Endodermal cell (in vitro differentiated cells): ENCODE measurements at places on chromosomes 11 and 22.

DNA sequence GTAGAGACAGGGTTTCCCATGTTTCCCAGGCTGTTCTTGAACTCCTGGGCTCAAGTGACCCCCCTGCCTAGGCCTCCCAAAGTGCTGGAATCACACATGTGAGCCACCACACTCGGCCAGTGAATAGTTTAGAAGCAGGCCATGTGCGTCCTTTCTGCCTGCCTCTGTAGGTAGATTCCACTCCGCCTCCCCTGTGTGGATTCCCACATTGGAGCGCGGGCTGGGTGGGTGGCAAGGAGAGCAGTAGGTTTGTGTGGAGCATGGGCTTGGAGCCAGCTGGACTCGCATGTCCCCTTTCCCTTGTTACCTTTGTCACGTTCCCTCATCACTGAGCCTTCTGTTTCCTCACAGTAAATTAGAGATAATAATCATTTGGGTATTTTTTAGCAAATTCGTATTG is 21.7 kb downstream of the PPFIA1 start:
- DNase-seq, result no peak

DNA sequence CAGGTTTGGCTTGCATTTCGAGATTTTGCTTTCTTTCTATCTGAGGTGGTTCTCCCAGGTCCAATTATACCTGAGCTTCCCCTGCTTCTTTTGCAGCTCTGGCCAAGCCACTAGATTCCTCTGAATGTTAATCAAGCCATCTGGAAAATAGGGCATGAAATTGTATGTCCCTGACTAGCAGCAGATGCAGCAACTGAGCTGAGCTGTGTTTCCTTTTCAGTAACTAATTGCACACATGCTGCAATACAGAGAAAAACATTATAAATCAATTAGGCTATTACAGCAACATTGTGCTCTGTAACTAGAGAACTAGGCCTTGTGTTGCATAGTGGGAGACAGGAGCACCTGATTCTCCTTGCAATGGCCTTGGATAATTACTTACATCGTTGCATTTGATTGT is 408.3 kb downstream of the ETS1 start:
- no peak for DNase-seq

DNA sequence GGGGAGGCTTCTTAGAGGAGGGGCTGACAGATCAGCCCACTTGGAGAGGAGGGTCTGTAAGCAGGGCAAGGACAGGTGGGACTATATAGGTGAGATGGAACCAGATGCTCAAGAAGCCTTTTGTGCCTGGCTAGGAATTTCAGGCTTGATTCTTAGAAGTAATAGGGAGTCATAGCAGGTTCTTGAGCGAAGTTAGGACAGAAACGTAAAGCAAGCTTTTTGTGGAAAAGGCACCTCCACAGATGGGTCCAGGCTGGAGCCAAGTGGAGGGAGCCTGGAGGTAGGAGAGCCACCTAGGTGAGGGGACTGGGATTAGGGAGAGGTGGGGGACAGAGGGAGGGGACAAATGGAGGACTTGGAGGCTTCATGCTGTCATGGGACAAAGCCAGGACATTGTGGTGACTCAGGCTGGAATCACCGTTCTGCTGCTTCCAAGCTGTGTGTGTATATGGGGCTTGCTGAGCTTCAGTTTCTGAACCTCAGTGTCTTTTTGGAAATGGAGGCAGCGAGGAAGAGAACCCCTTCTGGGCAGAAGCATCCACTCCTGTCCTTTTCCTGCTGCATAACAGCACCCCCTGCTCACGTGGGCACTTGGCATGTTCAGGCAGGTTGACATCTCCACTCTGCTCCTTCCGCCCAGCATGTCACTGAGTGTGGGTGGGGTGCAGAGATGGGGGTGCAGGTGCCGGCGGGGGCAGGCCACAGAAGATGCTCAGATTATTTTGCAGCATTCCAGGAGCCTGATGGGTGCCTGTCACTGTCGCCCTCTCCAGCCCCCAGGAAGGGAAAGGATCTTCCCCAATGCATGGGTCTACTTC is 58.0 kb downstream of the MCM5 start:
- peak; percentile 48 for DNase-seq

- no peak for DNase-seq
These were observed 9.3 kb downstream of the ATP5MGL start for GRCh38 chr22:42630901-42631602.

DNA sequence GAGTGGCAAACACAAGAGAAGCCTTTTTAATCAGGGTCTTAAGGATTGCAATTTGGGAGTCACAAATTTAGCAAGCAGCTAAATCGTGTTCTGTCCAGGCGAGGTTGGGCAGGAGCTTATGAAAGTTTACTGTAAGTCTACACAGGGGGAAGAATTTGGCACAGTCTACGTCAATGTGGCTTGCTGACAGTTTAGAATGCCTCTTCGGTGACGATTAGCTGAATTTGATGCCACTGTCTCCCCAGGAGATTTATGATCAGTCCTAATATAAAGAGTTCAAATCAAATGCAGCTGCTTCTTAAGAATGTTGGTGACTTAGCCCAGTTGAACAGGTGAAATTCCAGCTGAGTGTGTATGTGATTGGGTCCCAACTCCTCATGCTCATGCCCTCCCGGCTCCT is 114.1 kb upstream of the CLPB start:
- no peak for DNase-seq

GRCh38 chr11:84518631-84519183 is 1108.4 kb downstream of the DLG2 start:
- no peak for DNase-seq

DNA sequence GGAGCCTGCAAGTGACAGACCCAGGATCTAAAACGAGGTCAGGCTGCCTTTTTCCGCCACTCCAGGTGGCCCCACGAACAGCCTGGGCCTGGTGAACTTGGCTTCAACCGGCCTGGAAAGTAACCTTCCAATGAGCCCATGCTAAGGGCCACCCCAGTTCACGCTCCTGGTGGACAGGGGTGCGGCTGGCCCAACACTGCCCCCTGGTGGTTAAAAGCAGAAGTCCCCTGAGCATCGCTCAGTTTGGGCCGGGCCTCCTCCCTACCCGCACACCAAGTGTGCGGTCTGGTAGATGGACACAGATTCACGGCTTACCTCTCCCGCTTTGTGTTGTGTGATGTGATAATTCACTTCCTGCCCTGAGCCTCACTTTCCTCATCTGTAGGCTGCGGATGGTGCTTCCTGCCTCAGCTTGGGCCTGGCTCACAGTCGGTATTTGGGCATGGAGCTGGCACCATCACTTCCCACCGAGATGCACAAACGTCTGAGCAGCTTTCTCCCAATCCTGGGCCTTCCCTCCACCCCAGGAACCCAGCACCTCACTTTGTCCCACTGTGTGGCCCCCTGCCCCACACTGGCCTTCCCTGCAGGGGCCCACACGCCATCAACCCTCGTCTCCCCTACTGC is 13.7 kb upstream of the SEC14L3 start:
- DNase-seq, result peak; percentile 91

GRCh38 chr11:12410006-12410728 is 32.8 kb downstream of the PARVA start:
- peak; percentile 74 for DNase-seq

DNA sequence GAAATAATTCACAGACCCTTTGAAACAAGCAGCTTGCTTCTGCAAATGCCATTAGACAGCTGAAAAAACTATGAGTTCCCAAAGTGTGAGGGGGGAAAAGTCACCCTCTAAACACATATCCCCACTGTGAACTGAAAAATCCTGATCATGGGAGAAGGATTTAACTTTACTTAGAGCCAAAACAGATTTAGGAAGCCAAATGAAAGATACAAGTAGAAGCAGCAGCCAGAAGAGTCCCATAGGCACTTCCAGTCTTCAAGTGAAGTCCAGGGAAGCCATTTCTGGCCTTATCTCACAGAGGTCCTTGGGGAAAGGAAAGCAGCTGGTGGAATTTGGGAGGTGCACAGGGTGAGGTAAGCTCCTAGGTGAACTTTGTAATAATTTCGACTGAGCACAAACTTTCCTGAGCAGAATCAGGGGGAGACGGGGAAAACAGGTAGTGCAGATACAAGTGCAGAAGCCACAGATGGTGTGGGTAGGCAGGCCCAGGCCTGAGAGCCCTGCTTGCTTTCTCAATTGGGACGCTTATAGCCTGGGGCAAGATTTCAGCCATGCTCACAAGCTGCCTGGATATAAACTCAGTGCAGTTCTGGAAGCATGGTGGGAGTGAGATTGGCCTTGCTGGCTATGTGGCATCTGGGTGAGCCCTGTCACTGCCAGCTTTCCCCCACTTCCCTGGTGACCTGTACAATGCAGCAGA is 44.8 kb downstream of the GAS2 start:
- DNase-seq, result no peak

DNA sequence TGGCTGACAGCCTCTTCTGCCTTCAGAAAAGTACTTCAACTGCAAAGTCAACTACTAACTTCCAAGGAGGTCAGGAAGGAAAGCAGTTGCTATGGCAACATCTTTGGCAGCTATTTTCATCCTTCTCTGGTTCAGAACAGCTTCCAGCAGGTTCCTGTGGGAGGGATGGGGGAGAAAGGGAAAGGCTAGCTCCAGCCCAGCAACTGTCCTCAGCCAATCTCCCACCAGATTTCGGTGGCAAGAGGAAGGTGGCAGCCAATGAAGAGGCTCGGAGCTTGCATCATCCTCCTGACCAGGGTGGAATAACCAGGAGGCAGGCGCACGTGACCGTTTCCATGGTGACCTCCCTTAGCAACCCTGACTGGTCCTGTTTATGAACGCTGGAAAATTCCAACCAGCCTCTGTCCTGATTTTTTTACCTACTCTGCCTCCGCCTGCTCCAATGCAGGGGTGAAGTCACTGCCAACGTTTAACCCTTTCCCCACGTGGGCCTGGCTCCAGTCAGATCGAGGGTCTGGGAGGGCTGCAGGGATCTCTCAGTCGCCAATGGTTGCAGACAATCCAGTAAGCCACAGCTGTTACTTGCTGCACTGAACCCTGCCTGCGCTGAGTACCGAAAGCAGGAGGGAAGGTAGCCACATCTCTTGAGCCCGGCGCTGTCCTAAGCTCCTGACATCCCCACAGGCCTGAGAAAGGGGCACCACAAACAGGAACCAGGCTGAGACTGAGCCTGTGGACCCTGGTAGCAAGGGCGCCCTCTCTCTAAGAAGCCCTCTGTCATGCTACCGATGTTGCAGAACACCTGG is 11.2 kb upstream of the MALAT1 start:
- peak; percentile 99 for DNase-seq

GRCh38 chr22:43891360-43892182 is at the start of gene PNPLA5:
PNPLA5 (minus strand) TSS chr22:43892013; CDS start chr22:43891880, 133 bp downstream.
- DNase-seq, result peak; percentile 88

- no peak for DNase-seq
These were observed 856.4 kb upstream of the LRRC4C start for GRCh38 chr11:42315846-42316245.

DNA sequence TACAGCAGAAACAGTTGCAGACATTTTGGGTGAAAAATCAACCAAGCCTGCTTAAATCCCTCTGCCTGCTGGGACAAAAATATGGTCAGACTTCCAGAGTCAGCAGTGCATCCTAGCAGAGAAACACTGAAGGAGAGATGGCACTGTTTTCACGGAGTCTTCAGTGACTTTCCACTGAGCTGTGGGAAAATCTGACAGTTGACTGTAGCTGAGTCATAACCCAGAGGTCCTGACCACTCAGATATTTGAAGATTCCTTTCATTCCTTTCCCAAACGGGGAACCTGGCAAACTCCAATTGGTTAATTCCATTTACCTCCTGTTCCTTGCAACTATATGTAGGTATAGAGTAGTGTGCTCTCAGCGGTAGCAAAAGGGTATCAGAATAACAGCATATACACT is 20.9 kb upstream of the UPB1 start:
- no peak for DNase-seq

GRCh38 chr11:130675371-130675821 is 227.0 kb downstream of the ADAMTS15 start:
- DNase-seq, result no peak

DNA sequence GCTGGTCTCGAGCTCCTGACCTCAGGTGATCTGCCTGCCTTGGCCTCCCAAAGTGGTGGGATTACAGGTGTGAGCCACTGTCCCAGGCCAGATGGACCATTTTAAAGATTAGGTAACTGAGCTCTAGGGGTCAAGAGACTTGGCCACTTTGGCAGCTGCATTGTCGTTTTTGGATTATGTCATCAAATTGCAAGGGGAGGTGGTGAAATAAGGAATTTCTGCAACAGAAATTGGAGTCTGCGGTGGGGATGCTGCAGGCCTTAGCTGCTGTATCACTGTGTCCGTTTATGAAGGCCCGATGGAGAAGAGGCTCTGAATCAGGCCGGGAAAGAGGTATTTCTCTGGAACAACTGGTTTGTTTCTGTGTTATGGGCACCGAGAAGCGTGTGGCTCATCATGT is 34.6 kb downstream of the PTPRJ start:
- DNase-seq, result no peak

DNA sequence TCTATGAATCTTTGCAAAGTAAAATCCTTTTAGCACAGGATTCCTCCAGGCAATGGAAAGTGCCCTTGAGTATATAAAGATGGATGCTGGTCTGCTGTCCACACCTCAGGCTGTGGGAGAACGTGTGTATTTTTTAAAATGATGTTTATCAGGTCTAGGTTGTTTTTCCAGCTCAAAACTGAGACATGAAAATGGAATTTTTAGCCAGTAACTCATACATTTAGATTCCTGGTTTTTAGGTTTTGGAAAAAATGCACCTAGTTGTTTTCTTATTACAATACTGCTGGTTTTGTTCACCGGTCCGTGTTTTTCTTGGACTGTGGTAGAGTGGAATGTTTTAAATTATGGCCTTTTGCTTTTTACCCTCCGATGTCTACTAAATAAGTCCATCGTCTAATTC is 554.7 kb downstream of the SOX6 start:
- no peak for DNase-seq

DNA sequence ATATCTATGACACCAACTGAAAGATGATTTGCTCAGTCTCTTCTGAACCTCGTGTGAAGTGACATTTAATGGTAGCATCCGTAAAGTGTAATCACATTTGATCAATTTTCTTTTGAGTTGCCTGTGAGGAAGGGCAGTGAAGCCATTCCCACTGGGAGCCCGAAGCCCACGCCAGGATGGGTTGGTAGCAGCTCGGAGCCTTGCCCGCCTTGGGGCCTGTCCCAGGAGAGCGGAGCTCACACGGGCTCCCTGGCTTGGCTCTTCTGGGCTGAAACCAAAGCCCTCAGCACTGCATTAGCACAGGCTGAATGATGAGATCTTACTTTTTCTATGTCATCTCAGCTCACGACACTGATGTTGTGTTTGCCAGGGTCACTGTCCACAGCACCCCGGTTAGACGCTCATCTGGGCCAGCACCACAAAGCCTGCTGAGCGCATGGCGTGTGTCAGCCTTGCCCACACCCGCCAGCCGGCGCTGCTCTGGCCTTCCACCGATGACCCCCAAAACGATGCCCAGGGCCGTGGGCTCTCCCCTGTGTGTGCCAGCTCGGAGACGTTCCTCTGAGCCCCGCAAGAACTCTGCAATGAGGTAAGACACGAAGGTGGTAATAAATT is 9.3 kb upstream of the TRMU start:
- no peak for DNase-seq

DNA sequence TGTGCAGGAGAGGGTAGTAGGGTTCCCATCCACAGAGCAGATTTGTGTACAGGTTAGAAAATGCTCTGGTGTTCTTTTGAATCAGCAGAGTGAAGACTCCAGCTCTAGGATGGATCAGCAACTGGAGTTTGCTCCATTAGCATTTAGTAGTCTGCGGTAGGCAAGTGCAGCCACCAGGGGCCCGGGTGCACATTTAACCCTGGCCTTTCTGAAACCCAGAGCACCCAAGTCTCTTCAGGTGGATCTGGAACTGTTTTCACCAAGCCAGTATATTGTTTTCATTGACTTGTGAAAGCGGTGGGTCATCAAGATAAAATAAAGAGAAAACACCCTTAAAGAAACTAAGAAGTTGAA is 100.8 kb upstream of the CLPB start:
- peak; percentile 77 for DNase-seq
